Stimulated activated naive CD8-positive, alpha-beta T cell treated with anti-CD3 and anti-CD28 coated beads, Interleukin-15, Interleukin-2, amounts not matched to agents 100 U/mL and 50 U/mL, for 24 hours (primary cell): ENCODE measurements at places on chromosomes 2 and 18.
A peak's percentile ranks its signal among the peaks of the same experiment; 100 is the strongest.

- no peak for DNase-seq
Measured at GRCh38 chr2:40434731-40435271, 17.1 kb downstream of the SLC8A1 start.

DNA sequence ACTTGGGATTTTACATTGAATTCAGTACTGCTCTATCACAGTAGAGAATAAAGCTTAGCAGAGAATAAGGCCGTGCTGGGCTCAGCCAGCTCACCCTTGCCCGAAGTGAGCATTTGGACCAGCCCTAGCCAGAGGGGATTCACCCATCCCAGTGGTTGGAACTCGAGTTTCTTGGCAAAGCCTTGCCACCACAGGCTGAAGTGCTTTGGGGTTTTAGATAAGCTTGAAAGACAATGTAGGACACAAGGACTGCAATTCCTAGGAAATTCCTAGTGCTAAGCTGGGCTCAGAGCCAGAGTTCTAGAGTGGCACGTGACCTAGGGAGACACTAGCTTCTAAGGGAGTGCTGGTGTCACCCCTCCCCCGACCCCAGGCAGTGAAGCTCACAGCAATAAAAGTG, 28.0 kb downstream of the SERPINB11 start:
- no peak for DNase-seq

DNA sequence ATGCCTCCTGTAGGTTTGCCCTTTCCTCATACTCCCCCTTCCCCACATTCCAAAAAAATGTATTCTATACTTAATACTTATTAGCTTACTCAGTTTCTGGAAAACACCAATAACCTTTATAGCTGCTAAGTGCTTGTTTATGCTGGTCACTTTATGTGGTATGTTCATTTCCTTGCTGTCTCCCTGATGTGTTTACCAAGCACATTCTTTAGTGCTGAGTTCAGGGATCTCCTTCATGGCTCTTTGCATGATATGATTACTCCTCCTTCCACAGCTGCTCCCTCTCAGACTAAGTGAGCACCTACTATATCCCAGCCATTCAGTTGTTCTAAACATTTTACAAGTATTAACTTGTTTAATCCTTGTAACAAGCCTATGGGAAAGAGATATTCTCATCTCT, 698.3 kb upstream of the FANCL start:
- DNase-seq: no peak

DNA sequence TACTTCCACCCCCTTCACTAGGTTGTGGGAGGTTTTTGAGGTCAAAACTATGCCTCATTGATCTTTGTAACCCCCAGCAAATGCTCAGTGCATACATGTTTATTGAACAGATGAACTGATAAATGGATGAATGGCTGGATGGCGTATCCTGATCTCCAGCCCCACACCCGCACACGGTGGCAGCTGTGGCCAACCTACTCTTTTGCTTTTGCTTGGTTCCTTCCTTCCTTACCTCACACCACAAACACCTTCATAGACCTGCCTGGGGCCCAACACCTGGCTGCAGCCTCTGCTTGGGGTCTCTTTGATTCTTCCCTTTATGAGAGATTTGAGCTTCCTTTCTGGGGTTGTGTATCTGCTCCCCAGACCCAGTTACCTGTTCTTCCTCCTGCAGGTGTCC, 25.9 kb downstream of the SPP2 start:
- DNase-seq: no peak

GRCh38 chr18:57943723-57944122, 100.3 kb upstream of the NEDD4L start:
- no peak for DNase-seq

GRCh38 chr2:205438241-205438640, 244.1 kb upstream of the NRP2 start:
- no peak for DNase-seq

- DNase-seq: peak; percentile 34
Measured at GRCh38 chr2:241659150-241659739, 21.8 kb downstream of the ATG4B start.
